ENCODE measurements at places on chromosomes 12 and 14.

DNA sequence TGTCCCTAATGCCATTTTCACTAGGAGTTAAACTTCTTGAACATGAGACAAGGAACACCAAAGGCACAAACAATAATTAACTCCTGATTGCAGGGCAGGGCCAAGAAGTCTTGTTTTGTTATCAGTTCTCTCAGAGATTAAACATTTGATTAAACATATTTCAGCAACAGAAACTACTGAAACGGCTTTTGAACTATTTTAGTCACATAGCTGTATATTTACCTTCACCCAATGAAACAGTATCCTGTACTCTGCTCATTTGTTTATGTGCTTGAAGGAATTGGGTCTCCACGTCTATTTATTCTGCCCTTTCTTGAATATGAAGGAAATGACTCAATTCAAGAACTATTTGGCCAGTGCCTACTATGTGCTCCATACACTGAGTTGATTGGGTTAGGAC is 51.3 kb upstream of the PTCSC3 start:
- no peak for DNase-seq

DNA sequence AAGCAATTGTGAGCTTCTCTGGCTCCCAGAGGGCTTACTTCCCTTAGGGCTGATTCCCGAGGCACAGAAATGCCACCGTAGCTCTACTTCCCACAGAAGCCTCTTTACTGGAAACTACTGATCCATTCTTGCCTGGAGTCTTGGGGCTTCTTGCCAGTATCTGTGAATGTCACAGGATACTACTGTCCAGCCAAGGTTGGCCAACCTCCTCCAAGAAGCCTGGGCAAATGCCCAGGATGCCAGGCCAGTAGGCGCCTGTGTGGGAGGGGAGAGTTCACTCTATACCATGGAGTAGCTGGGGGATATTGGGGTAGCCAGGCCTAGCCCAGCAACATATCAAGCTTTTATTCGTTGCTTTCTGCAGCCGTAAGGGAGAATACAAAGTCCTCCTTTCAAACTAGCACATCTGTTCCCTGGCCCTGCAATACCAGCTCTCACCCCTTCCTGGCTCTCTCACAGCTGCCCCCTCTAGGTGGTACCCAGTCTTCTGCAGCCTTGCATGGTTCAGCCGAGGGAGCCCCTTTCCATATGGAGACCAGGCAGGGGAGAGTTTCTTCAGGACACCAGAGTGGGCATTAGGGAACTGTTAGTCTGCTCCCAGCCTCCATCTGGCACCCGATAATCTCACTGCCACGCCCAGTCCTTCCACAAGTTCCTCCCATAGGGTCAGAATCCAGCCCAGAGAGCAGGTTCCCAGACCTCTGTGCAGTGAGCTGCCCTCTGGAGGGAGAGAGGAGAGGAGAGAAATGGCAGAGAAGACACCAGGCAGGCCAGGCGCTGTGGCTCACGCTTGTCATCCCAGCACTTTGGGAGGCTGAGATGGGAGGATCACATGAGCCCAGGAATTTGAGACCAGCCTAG is 24.3 kb upstream of the PLEK2 start:
- DNase-seq, result no peak

DNA sequence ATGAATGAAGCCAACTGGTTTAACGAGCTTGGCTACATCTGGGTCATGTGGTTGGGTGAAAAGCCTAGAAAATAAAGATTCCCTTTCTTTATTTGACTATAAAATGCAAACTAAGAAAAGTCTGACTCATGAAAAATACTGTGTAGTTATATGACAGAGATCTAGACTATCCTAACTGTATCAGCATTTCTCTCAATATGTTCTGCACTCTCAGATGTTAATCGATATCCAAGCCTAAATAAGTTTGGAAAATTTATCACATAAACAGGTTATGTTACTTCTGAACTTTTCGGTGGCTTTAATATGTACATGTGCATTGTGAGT is 133.1 kb downstream of the DAAM1 start:
- no peak for DNase-seq

DNA sequence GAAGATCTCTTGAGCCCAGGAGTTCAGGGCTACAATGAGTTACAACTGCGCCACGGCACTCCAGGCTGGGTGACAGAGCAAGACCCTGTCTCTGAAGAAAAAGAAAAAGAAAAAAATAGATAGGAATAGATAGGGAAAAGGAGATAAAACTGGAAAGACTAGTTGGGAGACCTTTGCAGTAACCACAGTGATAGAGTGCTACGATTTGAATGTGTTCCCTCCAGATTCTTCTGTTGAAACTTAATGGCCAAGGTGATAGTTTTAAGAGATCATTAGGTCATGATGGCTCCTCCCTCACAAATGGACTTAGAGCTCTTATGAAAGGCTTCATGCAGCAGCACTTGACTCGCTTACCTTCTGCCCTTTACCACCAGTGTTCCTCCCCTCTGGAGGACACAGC is 13.5 kb upstream of the ATF1 start:
- no peak for DNase-seq

DNA sequence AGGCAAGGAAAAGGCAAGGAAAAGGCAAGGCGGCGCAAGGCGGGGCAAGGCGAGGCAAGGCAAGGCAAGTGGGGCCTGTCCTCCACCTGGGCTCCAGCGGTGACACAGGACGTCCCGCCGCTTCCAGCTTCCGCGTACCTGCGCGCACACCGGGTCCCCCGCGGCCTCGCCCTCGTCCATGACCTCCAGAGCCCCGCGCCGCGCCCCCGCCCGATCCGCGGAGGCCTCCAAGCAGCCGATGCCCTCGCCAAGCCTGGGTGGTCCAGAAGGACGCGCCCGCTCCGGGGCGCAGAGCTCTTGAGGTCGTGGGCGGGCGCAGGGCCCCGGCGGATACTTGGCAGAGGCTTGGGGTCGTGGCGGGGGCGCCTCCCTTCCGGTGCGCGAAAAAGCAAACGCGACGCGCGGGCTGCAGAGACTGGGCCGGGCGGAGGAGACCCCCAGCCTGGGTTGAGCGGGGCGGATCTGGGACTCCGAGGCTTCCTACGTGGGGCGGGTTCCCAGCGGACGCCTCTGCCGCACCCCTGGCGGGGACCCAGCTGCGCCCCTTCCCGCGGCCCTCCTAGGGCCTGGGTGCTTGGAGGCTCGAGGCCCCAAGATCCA is 60.8 kb upstream of the EIF5 start:
- no peak for DNase-seq

GRCh38 chr12:68805592-68806120 is 2.3 kb upstream of the MDM2 start:
- DNase-seq, result no peak

DNA sequence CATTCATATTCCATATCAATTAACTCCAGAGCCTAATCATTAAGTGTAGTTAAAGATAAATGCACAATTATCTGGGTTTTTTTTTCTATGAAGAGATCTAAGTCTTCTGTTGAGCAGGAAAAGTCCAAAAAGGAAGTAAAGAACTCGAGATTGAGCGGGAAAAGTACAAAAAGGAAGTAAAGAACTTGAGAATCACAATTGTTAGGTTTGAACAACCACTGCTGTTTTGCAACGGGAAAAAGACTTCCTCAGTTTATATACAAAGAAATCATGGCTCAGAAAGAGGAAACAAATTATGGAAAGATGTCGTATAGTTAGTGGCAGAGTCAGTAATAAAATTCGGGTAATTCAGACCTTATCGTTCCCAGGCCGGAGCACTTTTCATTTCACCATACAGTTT is 63.3 kb downstream of the PPP1R12A start:
- DNase-seq, result no peak

- no peak for DNase-seq
These were observed 33.1 kb downstream of the MAP3K9 start for GRCh38 chr14:70776197-70776596.

GRCh38 chr12:122610207-122610606 is 83.2 kb downstream of the KNTC1 start:
- no peak for DNase-seq

DNA sequence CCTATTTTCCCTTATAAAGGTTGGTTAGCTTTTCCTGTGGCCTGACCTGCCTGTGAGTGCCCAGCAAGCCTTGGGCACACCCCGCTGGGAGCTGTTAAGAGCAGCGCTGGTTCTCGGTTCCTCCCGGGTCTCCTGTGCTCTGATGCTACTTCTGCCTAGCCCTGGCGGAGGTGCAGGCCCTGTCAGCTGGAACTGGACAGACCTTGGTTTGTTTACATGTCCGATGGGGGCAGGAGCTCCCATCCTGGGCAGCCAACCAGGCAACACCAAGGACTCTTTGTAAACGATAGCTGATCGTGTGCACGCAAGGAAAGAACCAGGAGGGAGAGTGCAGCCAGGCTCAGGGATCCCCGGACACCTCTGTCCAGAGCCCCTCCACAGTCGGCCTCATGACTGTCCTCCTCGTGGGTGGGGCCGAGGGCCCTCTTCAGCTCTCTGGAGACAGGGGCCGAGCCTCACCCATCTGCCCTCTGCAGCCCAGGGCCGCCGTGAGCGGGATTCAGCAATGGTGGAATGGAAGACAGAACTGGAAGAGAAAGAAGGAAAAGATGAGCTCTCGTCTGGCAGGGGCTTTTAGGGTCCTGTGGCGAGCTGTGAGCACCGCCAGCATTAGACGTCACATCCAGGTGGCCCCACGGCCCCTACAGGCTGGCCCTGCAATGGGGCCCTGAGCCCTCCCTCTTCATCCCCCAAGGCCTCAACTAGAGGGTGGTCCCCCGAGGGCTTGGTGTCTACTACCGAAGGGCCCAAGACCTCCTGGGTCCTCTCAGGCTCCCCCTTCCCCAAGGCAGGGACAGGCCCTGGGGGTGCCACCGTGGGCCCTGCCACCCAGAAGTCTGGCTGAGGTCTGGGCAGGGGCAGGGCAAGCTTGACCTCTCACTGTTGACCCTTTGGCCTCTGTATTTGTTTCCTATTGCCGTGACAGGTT is 12.3 kb downstream of the TNFAIP2 start:
- DNase-seq, result no peak

GRCh38 chr14:48771717-48772116 is 814.5 kb downstream of the RPS29 start:
- DNase-seq, result no peak

- DNase-seq, result no peak
These were observed 55.6 kb upstream of the JDP2 start for GRCh38 chr14:75372260-75372659.

GRCh38 chr12:123801573-123802178 is 39.6 kb downstream of the DNAH10 start:
- DNase-seq, result no peak

DNA sequence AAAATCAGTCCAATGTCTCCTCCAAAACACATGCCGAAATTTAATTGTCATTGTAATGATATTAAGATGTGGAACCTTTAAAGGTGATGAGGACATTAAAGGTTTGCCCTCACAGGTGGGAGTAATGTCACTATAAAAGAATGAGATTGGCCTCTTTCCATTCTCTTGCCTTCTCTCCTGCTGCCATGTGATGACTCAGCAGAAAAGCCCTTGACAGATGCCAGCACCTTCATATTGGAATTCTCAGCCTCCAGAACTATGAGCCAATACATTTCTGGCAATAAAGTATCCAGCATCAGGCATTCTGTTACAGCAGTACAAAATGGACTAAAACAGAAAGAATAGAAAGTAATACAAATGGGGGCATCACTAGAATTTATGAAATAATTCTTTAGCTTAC is 609.7 kb downstream of the SLC16A7 start:
- no peak for DNase-seq

GRCh38 chr12:14256121-14256520 is 109.4 kb upstream of the ATF7IP start:
- DNase-seq, result no peak

DNA sequence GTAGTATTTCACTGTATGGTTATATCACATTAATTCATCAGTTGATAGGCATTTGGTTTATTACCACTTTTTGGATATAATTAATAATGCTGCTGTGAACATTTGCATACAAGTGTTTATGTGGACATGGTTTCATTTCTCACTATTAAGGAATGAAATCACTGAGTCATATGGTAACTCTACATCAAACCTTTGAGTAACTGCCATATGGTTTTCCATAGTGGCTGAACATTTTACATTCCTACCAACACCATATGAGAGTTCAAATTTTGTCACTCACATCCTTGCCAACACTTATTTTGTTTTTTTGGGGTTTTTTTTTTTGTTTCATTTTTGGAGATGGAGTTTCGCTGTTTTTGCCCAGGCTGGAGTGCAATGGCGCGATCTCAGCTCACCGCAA is 30.2 kb upstream of the EAPP start:
- no peak for DNase-seq

GRCh38 chr12:43318021-43318420 is 234.0 kb downstream of the ADAMTS20 start:
- no peak for DNase-seq

DNA sequence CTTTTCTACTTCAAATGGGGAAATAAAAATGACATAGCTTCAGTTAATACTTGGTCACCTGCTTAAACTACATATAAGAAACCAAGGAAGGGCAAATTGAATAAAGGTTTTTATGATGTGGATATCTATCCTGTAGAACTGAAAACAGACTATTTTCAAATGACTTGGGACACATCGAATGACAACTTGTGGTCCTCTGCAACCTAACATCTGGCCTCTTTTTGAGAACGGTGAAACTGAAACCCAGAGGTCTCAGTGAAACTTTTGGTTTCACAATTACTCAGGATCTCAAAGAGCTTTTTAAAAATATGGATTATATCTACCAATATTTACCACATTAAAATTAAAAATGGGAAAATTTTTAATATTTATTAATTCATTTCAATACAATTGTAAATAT is 65.2 kb downstream of the PPP2R5E start:
- DNase-seq, result no peak

DNA sequence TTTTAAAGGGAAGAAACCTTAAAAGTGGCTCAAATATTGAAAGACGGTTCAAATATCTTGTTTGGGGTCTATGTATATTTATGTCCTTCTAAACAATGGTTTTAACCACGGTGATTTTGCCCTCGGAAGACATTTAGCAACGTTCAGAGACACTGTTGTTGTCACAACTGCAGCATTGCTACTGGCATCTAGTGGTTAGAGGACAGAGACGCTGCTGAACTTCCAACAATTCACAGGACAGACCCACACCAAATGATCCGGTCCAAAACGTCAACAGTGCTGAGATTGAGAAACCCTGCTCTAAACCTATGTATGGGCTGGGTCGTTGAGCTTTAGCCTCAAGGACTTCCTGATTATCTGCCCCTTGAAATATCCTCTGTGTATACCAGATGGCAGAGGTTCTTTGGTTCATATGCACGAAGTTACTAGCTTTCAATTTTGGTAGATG is 1.7 kb downstream of the ANGEL1 start:
- peak; percentile 27 for DNase-seq

- DNase-seq, result peak; percentile 3
These were observed 161.2 kb upstream of the RTL1 start for GRCh38 chr14:101064718-101065117.

DNA sequence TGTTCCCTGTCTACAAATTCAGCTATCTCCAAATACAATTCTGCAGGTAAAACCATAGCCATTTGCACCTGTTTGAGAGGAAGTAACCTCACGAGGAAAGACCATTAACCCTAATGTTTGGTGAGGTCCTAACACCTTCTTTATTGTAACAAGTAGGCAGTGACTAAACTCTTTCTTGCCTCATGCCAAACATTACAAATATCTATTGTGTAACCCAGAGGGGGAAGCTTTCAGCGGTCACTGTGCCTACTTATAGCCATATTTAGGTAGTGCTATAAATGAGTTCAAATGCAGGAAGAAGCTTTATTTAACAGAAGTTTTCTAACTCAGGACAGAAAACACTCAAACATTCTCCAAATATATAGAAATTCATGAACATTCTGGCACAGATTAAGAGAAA is 252.7 kb downstream of the LRFN5 start:
- no peak for DNase-seq

- no peak for DNase-seq
These were observed 70.3 kb downstream of the COX16 start for GRCh38 chr14:70289138-70289537.

Measured in BE2C (cell line).